ENCODE measurements at places on chromosomes 2 and 18. TPM values are rescaled to one million over a fixed set of nuclear protein-coding genes. Genes with fewer than 3 reads are reported as not detected.

RAB17 gene
- total RNA-seq: 4.5 TPM

GRCh38 chr2:45706033-45706432 is 54.6 kb downstream of the PRKCE start:
- DNase-seq: no peak

DNA sequence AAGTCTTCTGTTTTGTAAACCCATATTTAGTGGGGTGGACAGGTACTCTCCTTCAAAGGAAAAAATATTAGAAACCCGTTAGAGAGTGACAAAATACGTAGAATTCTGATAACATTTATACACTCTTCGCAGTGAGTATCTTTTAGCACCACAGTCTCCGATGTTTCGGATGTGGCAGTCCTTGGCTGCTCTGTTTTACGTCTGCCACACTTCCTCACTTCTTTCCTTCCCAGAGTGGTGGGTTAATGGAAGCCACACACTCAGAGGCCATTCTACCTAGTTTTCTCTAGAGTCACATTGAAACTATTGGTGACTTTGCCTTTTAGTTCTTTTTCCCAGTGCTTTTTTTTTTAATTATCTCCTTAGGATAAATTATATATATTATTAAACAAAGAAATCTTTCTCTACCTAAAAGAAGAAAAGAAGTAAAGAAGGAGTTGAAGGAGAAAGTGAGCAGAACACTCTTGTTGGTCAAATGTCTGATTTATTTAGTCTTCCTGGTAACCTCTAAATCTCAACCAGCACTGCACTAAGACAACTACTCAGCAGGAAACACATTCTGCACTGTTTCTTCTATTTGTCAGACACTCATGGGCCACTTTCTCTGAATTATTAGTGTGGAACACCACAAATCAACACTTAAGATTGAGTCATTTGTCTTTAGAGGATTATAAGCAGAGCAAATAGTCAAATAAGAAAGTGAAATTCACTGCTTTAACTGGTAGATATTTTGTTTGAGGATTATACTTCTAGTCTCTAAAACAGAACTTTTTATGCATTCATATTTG is 451.3 kb upstream of the TMEFF2 start:
- no peak for DNase-seq

- DNase-seq: no peak
Observed at GRCh38 chr2:26126074-26126473, 46.8 kb upstream of the GAREM2 start.

GRCh38 chr2:112220831-112221230 is 34.0 kb downstream of the ZC3H8 start:
- no peak for DNase-seq

SNORC gene
- 1.0 TPM for total RNA-seq

Measured in left ventricle myocardium inferior (tissue), 1 donor.